Transverse colon (tissue), 4 donors: ENCODE measurements at places on chromosomes 2 and 18. TPM values are rescaled to one million over a fixed set of nuclear protein-coding genes. Genes with fewer than 3 reads are reported as not detected.

The PLEK gene
- 4.6 TPM for total RNA-seq

The INHA gene
- not detected for total RNA-seq

The RFX8 gene
- total RNA-seq: not detected

GRCh38 chr2:226796012-226796839 lies 3.4 kb downstream of the IRS1 start:
- no peak for DNase-seq

DNA sequence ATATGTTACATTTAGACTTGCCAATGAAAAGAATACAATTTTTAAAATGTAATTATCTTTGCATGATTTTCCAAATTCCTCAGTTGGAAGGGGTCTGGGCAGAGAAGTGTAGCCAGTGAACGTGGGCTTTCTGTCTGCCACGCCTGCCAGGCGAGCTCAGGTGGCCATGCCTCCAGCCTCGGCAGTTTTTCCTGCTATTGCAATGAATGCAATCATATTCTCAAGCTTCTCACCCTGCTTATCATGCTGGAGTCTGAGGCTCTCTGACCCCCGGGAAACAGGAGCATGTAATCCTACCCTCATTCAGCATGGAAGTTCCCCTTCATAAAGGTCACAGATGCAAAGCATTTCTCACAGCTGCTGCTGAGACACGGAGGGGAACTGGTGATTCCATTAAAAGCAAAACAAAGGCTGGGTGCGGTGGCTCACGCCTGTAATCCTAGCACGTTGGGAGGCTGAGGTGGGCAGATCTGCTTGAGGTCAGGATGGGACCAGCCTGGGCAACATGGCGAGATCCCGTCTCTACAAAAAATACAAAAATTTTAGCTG lies 154.8 kb downstream of the MBP start:
- DNase-seq: no peak

- no peak for DNase-seq
These were observed 35.8 kb upstream of the DYSF start for GRCh38 chr2:71417300-71418202.

GRCh38 chr2:10900216-10901109 lies 11.3 kb upstream of the KCNF1 start:
- DNase-seq: peak; percentile 62

DNA sequence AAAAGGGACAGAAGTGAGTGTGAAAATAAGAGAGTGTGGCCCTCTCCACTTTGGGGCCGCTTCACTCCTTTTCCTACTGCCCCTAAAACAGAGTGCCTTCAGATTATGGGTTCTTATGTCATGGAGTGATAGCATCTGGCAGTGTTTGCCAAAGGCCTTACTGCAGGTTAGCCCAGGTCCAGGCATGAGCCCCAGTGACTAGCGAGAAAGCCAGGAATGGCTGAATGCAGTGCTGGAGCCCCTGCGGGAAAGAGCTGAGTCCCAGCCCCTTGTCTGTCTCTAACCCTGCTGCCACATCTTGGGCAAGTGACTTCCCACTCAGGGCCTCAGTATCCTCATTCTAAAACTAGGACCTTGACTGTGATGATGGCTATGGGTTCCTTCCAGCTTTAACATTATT lies 6.0 kb downstream of the IGFBP5 start:
- no peak for DNase-seq

- no peak for DNase-seq
These were observed 980 bp upstream of the SULT1C4 start for GRCh38 chr2:108376774-108377173.

DNA sequence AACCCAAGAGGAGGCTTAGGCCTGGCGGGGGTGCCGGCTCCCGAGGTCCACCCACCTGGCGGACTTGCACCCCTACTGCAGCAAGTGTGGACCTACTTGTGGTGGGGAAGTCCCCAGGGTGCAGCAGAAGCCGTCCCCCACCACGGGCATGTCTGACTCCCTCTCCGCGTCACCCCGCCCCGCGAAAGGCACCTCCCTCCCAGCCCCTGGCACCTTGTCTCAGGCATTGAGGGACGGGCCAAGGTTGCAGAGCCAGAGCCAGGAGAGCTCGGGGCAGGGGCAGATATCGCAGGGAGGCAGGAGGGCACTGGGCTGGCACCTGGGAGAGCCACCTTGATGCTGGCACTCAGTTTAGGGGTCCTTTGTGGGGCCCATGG lies 19.0 kb downstream of the CROCC2 start:
- peak; percentile 2 for DNase-seq

GRCh38 chr2:225911019-225911418 lies 511.5 kb downstream of the NYAP2 start:
- DNase-seq: no peak

GRCh38 chr18:50473881-50474280 lies 86.0 kb upstream of the MAPK4 start:
- no peak for DNase-seq
